Hindlimb muscle (tissue), 1 donor: ENCODE measurements at places on chromosomes 2 and 18.
A peak's percentile ranks its signal among the peaks of the same experiment; 100 is the strongest.

GRCh38 chr2:233799087-233799665, 21.0 kb downstream of the MROH2A start:
- DNase-seq: no peak

DNA sequence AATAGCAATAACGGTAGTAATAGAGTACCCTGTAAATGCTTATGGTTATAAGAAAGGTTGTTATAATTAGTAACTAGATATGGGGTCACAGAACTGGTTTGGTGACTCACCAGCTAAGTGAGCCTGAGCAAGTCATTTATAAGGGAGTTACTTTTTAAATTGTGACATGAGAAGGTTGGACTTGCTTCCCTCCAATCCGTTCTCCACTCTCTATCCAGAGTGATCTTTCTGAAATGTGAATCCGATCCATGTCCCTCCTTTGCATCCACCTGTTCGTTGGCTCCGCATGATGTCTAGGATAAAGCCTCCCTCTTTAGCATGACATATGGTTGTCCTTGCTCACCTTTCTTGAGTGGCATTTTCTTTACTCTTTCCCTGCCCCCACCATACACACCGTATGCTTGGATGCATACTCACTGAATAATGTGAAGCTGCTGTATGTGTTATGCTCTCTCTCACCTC, 83.1 kb downstream of the CDC42EP3 start:
- DNase-seq: no peak

DNA sequence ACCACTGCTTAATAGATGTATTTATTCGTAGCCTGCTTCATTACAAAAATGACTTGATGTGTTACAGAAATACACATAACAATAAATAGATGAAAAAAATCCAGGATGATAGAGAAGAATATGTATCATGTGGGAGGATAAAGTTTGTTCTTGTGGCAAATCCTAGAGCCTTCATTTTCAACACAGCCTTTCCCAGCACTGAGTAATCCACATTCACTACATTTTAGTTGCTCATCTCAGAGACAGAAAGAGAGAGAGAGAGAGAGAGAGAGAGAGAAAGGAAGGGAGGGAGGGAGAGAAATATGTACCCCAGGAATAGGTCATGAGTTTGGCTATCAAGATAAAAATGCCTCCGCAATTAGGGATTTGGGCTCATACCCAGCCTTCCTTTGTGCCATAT, 144.3 kb downstream of the RBMS1 start:
- DNase-seq: no peak

- DNase-seq: peak; percentile 76
Observed at GRCh38 chr2:42141687-42142546, 27.2 kb upstream of the EML4 start.

GRCh38 chr2:193331676-193332075, 1136.9 kb upstream of the TMEFF2 start:
- peak; percentile 6 for DNase-seq

DNA sequence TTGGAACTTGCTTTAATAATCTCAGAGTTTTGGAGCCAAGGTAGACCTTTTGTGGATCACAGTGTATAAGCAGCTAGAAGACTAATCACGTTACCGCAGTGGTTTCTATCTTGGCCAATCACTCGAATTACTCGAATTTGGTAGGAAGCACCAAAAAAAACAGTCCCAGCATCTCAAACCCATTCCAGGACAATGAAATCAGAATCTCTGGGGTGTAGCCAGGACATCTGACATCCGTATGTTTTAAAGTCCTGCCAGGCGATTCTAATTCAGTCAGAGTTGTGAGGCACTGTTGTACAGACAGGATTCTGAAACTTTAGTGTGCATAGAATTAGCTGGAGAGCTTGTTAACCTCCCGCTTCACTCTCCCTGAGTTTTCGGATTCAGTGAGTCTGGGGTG, 30.8 kb downstream of the GRHL1 start:
- DNase-seq: peak; percentile 57

- no peak for DNase-seq
Observed at GRCh38 chr2:10413503-10413902, 34.6 kb downstream of the ODC1 start.

GRCh38 chr2:100882645-100883613, 63.0 kb downstream of the NPAS2 start:
- no peak for DNase-seq

DNA sequence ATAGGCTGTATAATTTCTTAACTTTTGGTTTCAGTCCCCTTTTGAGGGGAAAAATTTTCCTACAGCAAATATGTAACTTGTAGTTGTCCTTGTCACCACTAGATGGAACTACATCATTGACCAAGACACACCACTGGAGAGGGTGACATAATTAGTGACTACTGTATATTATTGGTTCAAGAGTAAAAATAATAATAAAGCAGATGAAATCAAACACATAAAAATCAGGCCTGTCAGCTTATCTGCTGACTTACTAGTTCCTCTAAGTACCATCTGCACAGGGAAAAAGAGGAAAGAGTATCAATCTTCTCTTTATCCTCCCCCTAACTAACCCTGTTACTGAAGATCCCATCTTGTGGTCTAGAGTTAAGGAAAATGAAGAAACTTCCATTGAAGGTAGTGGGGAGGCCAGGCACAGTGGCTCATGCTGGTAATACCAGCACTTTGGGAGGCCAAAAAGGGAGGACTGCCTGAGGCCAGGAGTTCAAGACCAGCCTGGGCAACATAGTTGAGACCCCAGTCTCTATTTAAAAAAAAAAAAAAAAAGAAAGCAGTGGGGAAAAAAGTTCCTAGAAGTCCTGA, 29.6 kb upstream of the ENOSF1 start:
- peak; percentile 10 for DNase-seq

DNA sequence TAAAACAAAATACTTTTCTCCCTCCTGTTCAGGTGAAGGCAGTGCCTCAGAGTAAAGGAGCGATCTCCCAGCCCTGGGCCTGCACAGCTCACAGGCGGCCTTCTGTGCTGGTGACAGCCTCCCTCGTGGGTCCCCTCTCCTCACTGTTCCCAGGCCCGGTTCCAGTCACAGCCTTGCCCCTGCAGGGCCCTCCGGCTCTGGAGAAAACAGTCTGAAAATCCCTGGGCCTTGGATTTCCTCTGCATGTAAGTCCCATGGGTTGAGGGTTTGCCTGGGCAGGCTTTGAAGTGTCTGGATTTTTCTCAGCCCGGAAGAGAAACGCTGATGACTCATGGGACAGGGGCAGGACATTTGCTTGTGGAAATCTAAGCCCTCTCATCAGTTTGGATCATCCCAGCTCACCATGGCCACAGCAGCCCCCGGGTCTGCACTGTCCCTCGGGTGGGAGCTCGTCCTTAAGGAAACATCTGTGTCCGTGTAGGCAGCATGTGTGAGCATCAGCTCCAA, 186.1 kb upstream of the RAB12 start:
- no peak for DNase-seq

DNA sequence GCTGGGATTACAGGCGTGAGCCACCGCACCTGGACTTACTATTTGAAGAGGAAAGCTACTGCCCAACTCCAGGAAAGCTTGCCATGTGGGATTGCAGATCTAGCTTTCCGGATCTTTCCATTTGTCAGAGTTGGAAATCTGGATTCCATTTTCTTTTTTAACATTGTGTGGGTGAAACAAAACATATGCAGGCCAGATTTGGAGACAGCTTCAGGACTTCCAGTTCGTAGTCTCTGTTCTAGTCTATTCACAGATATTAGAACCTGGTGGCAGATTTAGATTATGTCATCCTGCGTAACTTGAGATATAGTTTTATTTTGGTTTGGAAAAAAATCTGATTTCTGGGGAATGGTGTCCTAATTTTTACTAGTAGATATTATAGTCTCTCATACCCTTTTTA, 70.5 kb downstream of the ZNF236 start:
- DNase-seq: no peak

- peak; percentile 16 for DNase-seq
Observed at GRCh38 chr18:74652392-74652988, 54.8 kb downstream of the ZNF407 start.

- no peak for DNase-seq
Observed at GRCh38 chr2:67219651-67220050, 177.5 kb upstream of the ETAA1 start.

DNA sequence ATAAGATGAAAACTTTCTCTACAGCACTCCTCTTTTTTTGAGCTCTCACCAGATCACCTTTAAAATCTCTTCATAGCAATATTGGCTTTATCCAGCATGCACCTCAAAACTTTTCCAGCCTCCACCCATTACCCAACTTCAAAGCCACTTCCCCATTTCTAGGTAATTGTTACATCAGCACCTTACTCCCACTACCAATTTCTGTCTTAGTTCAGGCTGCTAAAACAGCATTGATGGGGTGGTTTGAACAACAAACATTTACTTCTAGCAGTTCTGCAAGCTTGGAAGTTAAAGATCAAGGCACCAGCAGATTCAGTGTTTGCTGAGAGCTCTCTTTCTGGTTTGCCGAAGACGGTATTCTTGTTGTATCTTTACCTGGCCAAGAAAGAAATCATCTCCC, 114.0 kb upstream of the SLC39A10 start:
- DNase-seq: no peak

DNA sequence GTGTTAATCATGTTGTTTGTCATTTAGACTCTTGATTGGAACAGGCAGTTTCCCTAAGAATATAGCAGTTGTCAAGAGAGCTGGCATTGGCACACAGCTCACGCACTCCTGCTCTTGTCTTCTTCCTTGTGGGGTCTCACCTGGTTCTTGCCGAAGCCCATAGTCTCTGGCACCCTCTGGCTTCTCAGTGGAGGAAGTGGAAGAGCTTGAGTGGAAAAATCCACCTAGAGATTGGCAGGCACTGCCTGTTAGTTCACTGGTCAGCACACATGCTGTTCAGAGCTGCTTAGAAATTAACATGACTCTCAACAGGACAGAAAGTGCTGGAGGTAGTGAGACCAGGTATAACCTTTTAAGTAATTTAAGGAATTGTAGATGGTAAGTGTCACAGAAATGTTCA, 28.3 kb downstream of the SCTR start:
- no peak for DNase-seq

DNA sequence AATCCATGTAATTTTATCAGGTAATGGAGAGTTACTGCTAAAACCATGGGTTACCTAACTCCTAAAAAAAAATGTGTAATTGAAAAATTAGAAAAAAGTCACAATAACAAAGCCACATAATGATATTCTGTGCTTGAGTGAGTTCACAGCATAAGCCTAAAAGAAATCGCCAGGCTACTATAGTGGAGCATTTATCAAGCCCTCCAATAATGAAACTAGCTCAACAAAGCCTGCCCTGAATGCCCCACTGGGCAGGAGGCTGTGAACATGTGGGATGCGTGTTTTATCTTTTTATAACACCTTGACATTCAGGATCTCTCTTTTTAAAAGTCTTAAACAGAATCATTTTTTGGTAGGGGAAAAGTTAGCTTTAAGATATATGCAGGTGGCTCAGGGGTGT, 86.3 kb downstream of the KCTD18 start:
- DNase-seq: no peak

- no peak for DNase-seq
Observed at GRCh38 chr2:58237741-58238140, 3.4 kb downstream of the FANCL start.

DNA sequence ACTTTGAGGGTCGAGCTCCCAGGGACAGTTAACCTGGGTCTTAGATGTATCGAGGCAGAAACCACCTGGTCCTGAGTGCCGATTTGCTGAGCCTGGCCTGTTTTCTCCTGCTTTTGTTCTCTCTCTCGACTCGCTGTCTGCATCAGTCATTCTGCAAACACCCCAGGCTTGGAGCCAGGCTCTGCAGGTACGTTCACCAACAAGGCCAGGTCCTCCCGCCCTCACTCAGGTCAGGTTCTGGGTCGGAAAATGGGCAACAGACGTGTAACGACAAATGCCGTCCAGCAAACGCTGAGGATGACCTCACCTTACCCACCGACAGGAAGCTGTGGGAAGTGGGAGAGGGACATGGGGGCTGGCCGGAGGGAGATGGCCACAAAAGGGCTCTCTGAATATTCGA, 57.7 kb upstream of the PXDN start:
- DNase-seq: no peak
